ENCODE measurements at places on chromosomes 16 and 17.

GRCh38 chr16:80317599-80318037 is 223.2 kb upstream of the DYNLRB2 start:
- no peak for DNase-seq

DNA sequence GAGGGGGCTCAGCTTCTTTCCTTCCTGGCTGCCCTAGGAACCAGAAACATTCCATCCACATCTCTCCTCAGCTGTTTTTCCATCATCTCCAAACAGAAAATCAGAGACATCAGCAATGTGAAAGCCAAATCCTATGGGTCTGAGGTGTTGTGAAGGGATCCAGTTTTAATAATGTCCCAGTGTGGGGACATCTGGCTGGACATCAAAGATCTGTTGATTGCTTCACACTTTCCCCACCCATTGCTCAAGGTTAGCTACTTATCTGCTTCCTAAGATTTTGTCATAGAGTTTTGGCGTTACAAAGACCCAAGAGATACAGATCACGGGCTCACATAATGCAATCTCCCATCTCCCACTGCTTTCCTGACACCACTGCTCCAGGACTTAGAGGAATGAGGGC is 47.8 kb upstream of the AXIN2 start:
- no peak for DNase-seq

DNA sequence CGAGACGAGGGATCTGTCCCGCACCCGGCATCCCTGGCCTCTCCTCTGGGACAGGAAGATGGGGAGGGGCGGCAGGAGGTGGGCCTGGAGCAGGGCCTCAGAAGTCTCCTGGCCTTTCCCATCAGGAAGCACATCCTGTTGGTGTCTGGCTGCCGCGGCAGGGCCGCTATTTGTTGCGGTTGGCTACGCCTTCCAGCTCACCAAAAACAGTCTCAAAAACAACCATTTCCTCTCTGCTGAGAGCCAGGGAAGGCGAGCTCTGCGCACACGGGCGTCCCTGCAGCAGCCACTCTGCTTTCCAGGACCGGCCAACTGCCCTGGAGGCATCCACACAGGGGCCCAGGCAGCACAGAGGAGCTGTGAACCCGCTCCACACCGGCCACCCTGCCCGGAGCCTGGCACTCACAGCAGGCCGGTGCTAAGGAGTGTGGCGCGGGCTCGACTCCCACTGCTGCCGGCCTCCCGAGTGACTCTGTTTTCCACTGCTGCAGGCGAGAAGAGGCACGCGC is at the start of gene TMEM204:
Gene TMEM204 (plus strand): TSS at position 224 of the 509 bp plus-strand sequence. CDS start 610 bp downstream, outside the sequence.
- peak; percentile 60 for DNase-seq

GRCh38 chr17:46009681-46010596 is 10.9 kb downstream of the STH start:
- DNase-seq = no peak

DNA sequence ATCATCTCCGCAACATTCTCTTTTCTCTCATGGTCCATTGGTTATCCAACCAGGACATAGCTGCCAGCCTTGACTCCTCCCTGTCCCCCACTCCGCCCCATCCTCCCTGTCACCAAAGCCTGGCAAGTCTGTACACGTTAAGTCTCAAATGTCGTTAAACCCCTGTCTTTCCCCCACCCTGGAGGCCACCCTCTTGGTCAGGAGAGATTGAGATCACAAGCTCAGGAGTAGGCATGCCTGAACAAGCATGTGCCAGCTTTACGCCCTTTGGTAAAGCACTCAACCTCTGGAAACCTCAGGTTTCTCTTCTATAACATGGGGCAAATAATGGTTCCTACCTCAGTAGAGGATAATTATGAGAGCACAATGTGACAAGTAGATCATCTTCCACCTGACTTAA is 38.1 kb upstream of the CCL1 start:
- DNase-seq = no peak

GRCh38 chr16:17367036-17367435 is 103.7 kb downstream of the XYLT1 start:
- DNase-seq = no peak

GRCh38 chr16:80664226-80664625 is 123.4 kb downstream of the DYNLRB2 start:
- no peak for DNase-seq

- no peak for DNase-seq
Measured at GRCh38 chr16:23771642-23772041, 16.8 kb downstream of the CHP2 start.

DNA sequence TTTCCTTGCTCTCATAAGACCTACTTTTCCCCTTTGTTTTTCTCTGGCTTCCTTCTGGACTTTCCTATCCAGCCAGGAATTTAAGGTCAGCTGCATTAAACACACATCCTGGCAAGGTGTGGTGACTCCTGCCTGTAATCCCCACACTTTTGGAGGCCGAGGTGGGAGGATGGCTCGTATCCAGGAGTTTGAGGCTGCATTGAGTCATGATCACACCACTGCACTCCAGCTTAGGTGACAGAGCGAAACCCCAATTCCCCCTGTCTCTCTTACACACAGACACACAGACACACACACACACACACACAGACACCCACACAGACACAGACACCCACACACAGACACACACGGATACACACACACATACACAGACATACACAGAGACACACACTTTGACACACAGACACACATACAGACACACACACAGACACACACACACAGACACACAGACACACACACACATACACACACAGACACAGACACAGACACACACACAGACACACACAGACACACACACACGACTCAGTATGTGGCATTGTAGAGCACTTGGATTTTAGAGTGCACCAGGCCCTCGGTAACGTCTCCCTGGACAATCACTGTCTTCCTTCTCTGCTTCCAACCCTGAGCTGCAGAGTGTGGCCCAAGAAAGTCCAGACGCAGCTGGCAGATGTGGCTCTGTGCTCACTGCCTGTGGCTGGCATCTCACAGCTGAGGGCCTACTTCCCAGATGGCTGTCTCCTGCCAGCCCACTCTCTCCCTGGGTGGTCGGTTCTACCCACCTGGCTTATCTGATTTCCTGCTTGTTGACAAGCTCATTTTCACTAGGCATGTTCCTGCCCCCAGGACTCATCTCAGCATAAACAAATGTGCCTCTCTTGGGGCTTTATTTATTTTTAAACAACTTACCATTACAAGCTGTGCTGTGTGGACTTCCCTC is 39.0 kb downstream of the NLRP1 start:
- DNase-seq = no peak

- DNase-seq = no peak
Measured at GRCh38 chr16:23930791-23931190, 95.0 kb downstream of the PRKCB start.

DNA sequence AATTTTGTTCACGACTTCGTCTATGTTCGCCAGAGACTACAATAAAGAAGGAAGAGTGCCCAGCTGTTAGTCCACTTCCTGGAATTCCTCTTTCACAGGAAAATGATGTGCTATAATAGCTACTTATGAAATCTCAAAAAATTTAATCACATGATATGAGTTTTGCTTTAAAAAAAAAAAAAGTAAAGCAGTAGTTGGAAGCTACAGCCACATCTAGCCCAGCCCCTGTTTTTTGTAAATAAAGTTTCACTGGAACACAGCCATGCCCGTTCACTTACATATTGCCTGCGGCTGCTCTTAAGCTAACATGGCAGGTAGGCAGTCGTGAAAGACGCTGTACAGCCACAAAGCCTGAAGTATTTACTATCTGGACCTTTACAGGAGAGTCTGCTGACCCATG is 15.3 kb downstream of the VPS53 start:
- DNase-seq = no peak

GRCh38 chr16:21156767-21157467 is 1.6 kb upstream of the LDAF1 start:
- DNase-seq = peak; percentile 46
